ENCODE measurements at places on chromosomes 2 and 18. TPM values are rescaled to one million over a fixed set of nuclear protein-coding genes. Genes with fewer than 3 reads are reported as not detected.

GRCh38 chr2:100957996-100958653 is 44.0 kb upstream of the RPL31 start:
- H3K4me3 ChIP-seq, result no peak overlapping the region
- DNase-seq, result no peak
- no peak overlapping the region for H3K27ac ChIP-seq
- peaks cover 2% of the 10 kb centered on the region for H3K4me1 ChIP-seq
- H3K36me3 ChIP-seq, result no peaks in the 10 kb centered on the region
- H3K27me3 ChIP-seq, result peaks cover 5% of the 10 kb centered on the region

GRCh38 chr2:134277223-134277622 is 23.4 kb downstream of the MGAT5 start:
- no peak overlapping the region for H3K4me3 ChIP-seq
- H3K4me1 ChIP-seq, result peaks cover 36% of the 10 kb centered on the region
- no peak overlapping the region for H3K27ac ChIP-seq
- H3K27me3 ChIP-seq, result no peaks in the 10 kb centered on the region

The NAB1 gene
- total RNA-seq, result 48.7 TPM

The POTEI gene
- total RNA-seq, result not detected

GRCh38 chr2:133972786-133973185 is 281.1 kb upstream of the MGAT5 start:
- no peak overlapping the region for H3K27ac ChIP-seq
- H3K36me3 ChIP-seq, result no peaks in the 10 kb centered on the region
- H3K4me1 ChIP-seq, result peaks cover 3% of the 10 kb centered on the region
- DNase-seq, result no peak
- peaks cover 7% of the 10 kb centered on the region for H3K27me3 ChIP-seq

- no peak overlapping the region for H3K27ac ChIP-seq
- H3K4me3 ChIP-seq, result no peak overlapping the region
- DNase-seq, result no peak
- peaks cover 2% of the 10 kb centered on the region for H3K4me1 ChIP-seq
These were observed 55.2 kb upstream of the COBLL1 start for GRCh38 chr2:164896634-164897355.

GRCh38 chr2:239400596-239401066 is at the start of gene HDAC4:
TSS of gene HDAC4 (minus strand) at chr2:239401020. CDS start at chr2:239352699, 48,321 bp downstream.
- peak within 1 kb of the TSS; percentile 97 for H3K27ac ChIP-seq
- H3K27me3 ChIP-seq, result no peaks in the 10 kb centered on the region
- DNase-seq, result no peak
- H3K4me1 ChIP-seq, result peaks cover 35% of the 10 kb centered on the region

The CFC1 gene
- not detected for total RNA-seq

DNA sequence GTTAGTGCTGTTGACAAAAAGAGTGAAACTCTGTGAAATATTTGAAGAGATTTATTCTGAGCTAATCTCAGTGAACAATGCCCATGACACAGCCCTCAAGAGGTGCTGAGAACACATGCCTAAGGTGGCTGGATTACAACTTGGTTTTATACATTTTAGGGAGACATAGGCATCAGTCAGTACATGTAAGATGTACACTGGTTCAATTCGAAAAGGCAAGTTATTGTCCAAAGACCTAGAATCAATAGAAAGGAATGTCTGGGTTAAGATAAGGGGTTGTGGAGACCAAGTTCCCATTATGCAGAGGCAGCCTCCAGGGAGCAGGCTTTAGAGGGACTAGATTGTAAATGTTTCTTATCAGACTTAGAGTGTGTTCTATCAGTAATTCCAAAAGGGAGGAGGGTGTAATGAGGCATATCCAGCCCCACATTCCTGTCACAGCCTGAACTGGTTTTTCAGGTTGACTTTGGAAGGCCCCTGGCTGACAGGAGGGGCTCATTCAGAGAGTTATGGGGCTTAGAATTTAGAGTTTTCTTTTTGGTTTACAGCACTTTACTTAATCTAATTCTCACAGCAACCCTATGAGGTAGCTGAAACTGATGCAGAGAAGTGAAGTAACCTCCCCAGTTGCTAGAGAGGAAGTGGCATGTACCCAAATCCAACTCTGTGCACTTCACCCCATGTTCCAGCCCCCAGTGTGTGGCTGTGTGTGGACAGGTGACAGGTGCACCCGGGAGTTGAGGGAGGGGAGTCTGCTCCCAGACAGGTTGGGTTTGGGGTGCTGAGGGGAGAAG is 28.3 kb upstream of the ASAP2 start:
- DNase-seq, result no peak
- no peaks in the 10 kb centered on the region for H3K36me3 ChIP-seq
- H3K27ac ChIP-seq, result no peak overlapping the region
- H3K27me3 ChIP-seq, result peaks cover 16% of the 10 kb centered on the region

- H3K27me3 ChIP-seq, result peaks cover 3% of the 10 kb centered on the region
- H3K4me3 ChIP-seq, result no peak overlapping the region
- H3K27ac ChIP-seq, result no peak overlapping the region
- no peaks in the 10 kb centered on the region for H3K36me3 ChIP-seq
These were observed 503.2 kb upstream of the FAM98A start for GRCh38 chr2:34102339-34102738.

GRCh38 chr18:54069729-54070128 is 154.7 kb downstream of the MBD2 start:
- H3K4me3 ChIP-seq, result no peak overlapping the region
- no peaks in the 10 kb centered on the region for H3K36me3 ChIP-seq
- DNase-seq, result no peak

The HOXD13 gene
- total RNA-seq, result not detected

The EPB41L3 gene
- 0.77 TPM for total RNA-seq

DNA sequence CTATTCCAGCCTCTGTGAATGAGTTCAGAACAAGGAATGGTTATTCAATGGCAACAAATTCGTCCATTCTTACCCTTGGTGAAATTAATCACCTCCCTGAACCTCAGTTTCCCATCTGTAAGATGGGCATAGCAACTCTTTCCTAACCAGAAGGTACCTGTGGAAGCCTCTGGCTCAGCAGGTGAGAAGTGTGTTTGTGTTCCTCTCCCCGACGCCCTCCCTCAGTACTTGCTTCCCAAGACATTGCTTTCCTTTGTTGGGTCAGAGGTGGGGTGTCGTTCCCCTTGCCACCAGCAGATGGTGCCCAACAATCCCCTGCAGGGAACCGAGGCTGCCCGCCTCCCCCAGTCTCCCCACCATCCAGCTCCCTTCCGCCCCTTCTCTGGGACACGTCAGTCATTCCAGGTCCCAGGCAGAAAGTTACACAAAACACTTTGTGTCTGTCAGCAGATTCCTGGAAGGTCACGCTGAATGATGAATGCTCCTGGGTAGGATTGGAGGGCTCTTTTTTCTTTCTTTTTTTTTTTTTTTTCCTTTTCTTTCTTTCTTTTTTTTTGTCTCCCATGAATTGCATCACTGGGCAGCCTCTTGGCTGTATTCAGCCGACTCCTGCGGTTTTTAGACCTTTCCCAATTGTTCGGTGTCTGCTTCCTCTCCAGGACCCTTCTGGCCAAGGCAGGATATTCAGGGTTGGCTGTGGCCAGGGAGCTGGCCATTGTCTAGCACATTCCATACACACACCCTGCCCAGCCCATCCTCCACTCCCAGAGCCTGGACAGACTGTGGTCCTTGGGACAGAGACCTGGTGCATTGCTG is 117.3 kb downstream of the LPIN1 start:
- DNase-seq, result peak; percentile 76
- no peak overlapping the region for H3K27ac ChIP-seq
- peaks cover 41% of the 10 kb centered on the region for H3K4me1 ChIP-seq

DNA sequence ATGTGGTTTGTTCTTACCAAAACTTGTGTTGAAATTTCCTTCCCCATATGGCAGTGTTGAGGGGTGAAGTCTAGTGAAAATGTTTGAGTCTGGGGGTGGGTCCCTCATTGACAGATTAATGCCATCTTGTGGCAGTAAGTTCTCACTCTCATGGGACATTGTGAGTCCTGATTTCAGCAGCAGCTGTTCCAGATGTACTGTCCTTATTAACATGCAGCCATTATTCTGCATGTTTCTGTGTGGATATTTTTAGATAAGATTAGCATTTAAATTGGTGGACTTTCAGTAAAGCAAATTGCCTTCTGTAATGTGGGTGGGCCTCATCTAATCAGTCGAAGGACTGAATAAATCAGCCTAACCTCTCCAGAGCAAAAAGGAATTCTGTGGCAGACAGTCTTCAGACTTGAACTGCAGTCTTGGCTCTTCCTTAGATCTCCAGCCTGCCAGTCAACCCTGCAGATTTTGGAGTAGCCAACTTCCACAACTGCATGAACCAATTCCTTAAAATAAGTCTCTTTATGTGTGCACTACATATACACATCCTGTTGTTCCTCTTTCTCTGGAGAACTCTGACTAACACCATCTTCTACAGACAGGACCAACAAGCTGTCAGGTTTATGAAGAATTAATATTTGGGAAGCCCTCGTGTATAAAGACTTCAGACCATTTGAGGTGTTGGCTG is 138.7 kb upstream of the ZNF516 start:
- no peak for DNase-seq
- H3K27me3 ChIP-seq, result peaks cover 13% of the 10 kb centered on the region
- H3K36me3 ChIP-seq, result no peaks in the 10 kb centered on the region
- no peak overlapping the region for H3K27ac ChIP-seq

- no peak for DNase-seq
- H3K27me3 ChIP-seq, result peaks cover 11% of the 10 kb centered on the region
- H3K4me3 ChIP-seq, result no peak overlapping the region
- H3K4me1 ChIP-seq, result peaks cover 3% of the 10 kb centered on the region
These were observed 4.7 kb upstream of the KCNF1 start for GRCh38 chr2:10906926-10907625.

The ATG16L1 gene
- 27.0 TPM for total RNA-seq

GRCh38 chr18:25145731-25146511 is 206.0 kb downstream of the ZNF521 start:
- DNase-seq, result no peak
- no peak overlapping the region for H3K4me3 ChIP-seq
- no peaks in the 10 kb centered on the region for H3K36me3 ChIP-seq
- no peak overlapping the region for H3K27ac ChIP-seq
- no peaks in the 10 kb centered on the region for H3K27me3 ChIP-seq
- no peaks in the 10 kb centered on the region for H3K4me1 ChIP-seq

GRCh38 chr2:137287913-137288639 is 522.7 kb downstream of the THSD7B start:
- DNase-seq, result no peak
- no peak overlapping the region for H3K27ac ChIP-seq
- H3K27me3 ChIP-seq, result no peaks in the 10 kb centered on the region

DNA sequence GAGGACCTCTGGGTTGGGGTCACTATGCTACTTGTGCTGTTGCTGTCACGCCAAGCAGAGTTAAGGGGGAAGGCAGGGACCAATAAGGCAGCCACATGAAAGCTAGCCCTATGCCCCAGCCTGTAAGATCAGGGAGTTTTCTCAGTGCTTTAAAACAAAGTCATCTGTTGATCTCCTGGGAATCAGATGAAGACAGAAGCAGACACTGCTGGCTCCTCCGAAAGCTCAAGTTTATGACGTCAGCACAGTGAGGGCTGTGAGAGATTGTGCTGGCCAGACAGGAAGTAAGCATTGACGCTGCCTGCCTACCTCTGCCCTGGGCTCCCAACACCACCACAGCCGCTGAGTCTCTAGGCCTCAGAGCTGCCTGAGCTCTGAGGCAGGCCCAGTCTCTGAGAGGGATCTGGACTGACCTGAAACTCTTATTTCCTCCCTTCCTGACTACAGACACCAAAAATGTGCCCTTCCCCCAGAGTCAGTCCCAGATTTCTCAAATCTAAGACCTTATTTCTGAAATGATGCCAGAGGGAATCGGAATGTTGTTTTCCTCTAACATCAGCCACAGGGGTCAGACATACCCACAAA is 118.1 kb upstream of the EPAS1 start:
- H3K27ac ChIP-seq, result peak overlapping the region; percentile 31
- H3K36me3 ChIP-seq, result no peaks in the 10 kb centered on the region
- H3K27me3 ChIP-seq, result no peaks in the 10 kb centered on the region

The C2orf78 gene
- not detected for total RNA-seq

The LINC00305 gene
- total RNA-seq, result not detected

The ELOA2 gene
- not detected for total RNA-seq

The IGFBP5 gene
- total RNA-seq, result not detected

DNA sequence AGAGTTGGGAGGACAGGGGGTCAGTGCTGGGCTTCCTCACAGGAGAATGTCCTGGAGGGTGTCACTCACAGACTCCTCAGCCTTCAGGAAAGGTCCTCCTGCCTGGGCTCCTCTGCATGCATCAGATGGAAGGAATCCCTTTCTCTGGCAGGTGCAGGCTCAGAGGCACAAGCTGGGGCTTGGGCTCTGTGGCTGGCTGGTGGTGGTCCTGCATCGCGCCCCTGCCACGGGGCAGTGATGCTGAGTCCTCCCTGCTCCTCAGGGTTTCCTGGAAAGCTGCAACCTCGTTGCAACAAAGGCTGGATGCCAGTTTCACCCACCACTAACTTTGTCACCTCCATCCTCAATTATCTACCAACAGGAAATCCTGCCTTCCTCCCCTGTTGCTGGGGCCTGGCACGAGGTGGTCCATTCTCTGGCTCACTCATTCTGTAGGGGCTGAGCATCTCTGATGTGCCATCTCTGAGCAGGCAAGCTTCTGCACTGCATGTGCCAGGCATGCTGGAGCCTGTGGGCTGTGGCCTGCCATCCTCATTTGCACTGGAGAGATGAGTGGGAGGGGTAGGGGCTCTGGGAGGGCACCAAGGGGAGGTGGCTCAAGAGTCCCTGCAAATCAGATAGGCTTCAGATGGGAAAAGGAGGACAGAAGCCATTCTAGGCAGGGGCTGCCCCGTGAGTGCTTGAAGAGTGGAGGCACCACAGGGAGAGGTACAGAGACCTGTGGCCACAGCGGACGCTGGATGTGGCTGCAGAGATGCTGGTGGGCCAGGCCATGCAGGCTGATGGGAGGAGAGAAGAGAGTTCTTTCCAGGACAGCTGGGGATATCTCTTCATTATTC is 272.6 kb upstream of the HS6ST1 start:
- no peak overlapping the region for H3K27ac ChIP-seq
- H3K4me1 ChIP-seq, result no peaks in the 10 kb centered on the region
- no peak for DNase-seq
- H3K27me3 ChIP-seq, result peaks cover 8% of the 10 kb centered on the region
- H3K4me3 ChIP-seq, result no peak overlapping the region

GRCh38 chr2:109375131-109375561 is 238.6 kb downstream of the SEPTIN10 start:
- no peak overlapping the region for H3K4me3 ChIP-seq
- no peak for DNase-seq
- H3K27ac ChIP-seq, result no peak overlapping the region
- no peaks in the 10 kb centered on the region for H3K4me1 ChIP-seq
- no peaks in the 10 kb centered on the region for H3K36me3 ChIP-seq
- H3K27me3 ChIP-seq, result peaks cover 1% of the 10 kb centered on the region

Measured in activated CD4-positive, alpha-beta memory T cell treated with anti-CD3 and anti-CD28 coated beads for 36 hours (primary cell).